ENCODE measurements at places on chromosomes 6 and 20. TPM values are rescaled to one million over a fixed set of nuclear protein-coding genes. Genes with fewer than 3 reads are reported as not detected.

- DNase-seq = no peak
Observed at GRCh38 chr20:14916360-14916920, 579.0 kb upstream of the FLRT3 start.

DNA sequence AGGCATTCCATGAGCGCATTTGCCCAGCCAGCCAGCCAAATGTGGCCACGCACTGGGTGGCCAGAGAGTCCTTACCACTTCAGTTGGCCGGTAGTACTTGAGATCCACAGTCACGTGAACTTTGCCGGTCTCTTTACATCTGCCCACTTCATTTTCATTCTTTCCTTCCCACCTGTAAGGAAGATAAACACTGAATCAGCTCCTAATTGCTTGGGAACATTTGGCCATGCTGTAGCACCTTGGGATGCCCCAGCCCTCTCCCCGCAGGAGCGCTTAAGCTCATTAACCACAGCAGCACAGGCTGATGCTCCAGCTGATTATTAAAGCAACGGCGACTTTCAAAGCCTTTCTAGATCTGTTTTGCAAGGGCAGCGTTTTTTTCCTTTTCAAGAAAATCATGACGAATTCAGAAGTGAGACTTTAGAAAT is 116.6 kb downstream of the FOXC1 start:
- DNase-seq = no peak

GRCh38 chr6:24430086-24430485 is 27.4 kb downstream of the MRS2 start:
- DNase-seq = no peak

DNA sequence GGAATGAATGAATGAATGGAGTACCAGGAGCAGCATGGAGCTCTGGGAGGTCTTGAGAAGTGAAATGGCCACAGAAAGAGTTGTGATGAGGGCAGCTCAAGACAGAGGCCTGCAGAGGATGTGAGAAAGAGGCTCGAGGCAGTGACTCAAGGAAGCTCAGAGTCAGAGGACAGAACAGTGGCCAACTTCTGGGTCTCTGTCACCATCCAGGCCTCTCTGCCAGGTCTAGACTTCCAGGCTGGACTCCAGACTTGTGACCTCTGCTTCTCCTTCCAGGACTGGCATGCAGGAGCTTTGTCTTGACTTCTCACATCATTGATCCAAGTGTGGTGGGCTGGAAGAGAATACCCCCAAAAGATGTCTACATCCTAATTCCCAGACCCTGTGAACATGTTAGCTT is 119.8 kb downstream of the TOX2 start:
- DNase-seq = no peak

GRCh38 chr20:37456948-37457347 is 64.1 kb upstream of the NNAT start:
- no peak for DNase-seq

DNA sequence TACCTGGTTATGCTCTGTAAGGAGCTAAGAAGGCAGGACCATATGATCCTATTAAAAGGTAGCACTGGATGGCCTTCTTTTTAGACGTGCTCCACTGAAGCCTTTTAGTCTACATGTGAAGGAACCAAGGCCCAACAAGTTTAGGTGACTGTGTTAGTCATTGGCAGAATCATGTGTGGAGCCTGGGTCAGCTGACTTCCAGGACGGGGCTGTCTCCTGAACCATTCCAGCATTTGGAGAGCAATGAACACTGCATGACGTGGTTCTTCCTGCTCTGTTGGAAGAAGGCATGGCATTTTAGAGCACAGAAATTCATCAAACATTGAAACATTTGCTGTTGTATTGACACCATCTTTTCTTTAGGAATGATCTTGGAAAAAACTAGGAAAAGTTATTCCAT is 87.8 kb upstream of the TIAM2 start:
- no peak for DNase-seq

DNA sequence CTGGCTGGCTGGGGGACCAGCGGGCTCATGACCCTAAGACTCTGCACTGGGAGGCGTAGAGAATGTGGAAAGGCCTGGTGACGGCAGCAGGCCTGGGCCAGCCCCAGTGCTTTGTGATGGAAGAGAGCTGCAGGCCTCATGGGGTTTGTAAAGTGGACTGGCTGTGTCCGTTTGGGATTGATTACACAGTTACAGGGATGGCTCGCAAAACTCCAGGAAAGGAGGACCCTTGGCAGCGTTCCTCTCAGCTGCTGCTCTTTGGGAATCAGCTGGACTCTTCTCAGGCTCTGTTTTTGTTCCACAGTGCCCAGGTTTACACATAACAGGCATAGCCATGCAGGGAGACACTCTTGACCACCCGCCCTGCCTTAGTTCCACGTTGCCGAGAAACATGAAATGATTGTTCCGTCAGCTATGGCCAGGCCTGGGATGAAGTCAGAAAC is 89.0 kb downstream of the SLX4IP start:
- DNase-seq = no peak

GDAP1L1 gene
- not detected for total RNA-seq

SCP2D1 gene
- not detected for total RNA-seq

C20orf202 gene
- not detected for total RNA-seq
